ENCODE measurements at places on chromosomes 2 and 18.

DNA sequence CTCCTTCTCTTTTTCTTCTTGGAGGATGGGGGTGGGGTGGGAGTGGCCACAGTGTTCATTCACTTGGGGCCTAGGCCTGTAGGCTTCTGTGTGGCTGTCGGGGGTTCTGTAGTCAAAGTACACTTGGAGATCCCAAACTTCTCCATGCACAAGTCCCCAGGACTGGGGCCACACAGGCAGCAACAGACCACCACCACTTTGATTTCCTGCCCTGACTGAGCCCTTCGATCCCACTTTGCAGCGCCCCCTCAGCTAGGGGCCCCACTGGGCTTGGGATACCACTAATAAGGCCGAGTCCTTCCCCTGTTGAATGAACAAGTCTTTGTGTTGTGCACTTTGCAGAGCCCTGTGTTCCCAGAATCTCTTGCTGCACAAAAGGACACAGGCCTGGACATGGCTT lies 5.5 kb upstream of the TEX51 start:
- DNase-seq: no peak

- DNase-seq: no peak
These were observed 10.4 kb downstream of the NR4A2 start for GRCh38 chr2:156322051-156322685.

DNA sequence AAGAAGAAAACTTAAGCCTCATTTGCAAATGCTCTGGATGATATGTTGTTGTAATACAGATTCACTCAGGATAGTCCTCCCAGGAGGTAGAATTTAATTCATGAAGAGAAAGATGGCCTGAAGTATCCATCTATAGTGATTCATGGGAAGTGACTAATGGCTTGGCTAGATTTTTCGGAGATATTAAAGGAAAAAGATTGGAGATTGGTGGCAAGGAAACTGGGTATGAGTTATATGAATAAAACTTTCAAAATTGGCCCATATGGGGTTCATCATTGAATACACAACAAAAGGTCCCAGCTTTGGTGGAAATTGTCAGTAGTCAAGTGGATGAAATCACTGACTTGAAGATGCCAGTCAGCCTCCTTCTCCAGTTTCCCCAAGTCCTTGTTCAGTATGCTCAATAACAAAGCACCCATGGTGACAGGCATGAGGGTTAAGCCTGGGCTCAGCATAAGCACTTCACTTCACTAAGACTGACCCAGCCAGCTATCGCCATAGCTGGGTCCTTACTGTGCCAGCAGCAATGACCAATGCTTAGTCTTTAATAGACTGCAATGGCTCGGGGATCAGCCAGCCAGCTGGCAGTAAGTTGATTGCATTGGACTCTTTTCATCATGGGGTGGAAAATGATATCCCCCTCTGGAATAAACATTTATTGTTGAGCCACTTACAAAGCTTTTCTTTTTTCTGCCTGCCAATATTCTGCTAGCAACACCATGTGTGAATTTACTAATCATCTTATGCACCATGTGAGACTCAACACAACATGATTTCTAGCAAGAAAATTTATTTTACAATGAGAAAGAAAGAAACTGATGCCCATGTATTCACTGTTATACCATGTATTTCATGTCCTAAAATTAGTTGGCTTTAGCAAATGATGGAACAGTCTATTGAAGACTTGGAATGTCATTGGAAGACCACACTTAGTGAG lies 176.6 kb upstream of the TACR1 start:
- DNase-seq: no peak

- DNase-seq: no peak
These were observed 362.9 kb downstream of the ZEB2 start for GRCh38 chr2:144156736-144157640.

DNA sequence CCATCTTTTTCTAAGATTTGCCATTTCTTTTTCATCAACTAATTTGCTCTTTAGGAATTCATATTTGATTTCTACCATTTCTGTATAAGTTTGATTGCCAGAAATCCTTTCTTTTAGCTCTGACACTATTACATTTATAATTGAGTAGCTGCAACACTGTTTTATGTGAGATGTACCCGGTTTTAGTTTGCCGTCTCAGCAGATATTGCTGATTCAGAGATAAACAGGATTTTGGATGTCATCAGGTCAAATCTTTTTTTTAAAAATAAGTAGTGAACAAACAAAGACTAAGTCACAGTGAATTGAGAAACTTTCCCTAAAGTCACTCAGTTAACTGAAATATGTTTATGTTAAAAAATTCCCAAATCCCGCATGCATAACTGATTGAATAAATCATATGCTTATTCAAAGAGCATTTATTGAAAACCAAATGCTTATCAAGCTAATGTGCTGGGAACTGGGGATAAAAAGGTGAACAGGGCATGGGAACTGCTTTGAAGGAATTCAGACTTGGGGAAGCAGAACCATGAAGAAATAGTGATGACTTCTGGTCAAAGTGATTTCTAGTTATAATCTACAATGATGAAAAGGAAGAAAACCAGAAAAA lies 19.5 kb upstream of the CCDC102B start:
- DNase-seq: no peak

- DNase-seq: no peak
These were observed 451.6 kb downstream of the SOX11 start for GRCh38 chr2:6143812-6144211.

- DNase-seq: no peak
These were observed 38.6 kb upstream of the ASAP2 start for GRCh38 chr2:9167718-9168657.

DNA sequence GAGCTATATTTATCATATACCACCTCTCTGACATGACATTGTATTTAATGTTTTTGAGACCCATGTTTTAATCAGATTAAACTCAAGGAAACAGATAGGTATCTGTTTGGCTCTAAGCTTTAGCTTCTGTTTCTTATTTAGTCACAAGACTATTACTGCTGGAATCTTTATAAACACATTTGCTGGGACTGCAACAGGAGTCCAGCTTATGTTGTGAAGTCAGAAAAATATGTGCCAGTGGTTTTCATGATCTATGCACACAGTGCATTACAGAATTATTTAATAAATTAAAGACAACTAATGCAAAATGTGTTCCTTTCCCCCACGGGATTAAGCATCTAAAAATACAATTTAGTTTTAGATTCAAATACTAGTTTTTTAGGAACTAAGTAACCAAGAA lies 338.9 kb downstream of the ZEB2 start:
- no peak for DNase-seq

GRCh38 chr2:188787021-188787657 lies 187.0 kb upstream of the COL3A1 start:
- no peak for DNase-seq

GRCh38 chr2:43594875-43595274 lies 963 bp downstream of the THADA start:
- DNase-seq: no peak

GRCh38 chr2:217361483-217361880 lies 501.6 kb upstream of the TNP1 start:
- no peak for DNase-seq

- DNase-seq: no peak
These were observed 133.8 kb downstream of the AGAP1 start for GRCh38 chr2:235627682-235628081.

GRCh38 chr2:170165129-170165528 lies 12.8 kb upstream of the MYO3B start:
- no peak for DNase-seq

DNA sequence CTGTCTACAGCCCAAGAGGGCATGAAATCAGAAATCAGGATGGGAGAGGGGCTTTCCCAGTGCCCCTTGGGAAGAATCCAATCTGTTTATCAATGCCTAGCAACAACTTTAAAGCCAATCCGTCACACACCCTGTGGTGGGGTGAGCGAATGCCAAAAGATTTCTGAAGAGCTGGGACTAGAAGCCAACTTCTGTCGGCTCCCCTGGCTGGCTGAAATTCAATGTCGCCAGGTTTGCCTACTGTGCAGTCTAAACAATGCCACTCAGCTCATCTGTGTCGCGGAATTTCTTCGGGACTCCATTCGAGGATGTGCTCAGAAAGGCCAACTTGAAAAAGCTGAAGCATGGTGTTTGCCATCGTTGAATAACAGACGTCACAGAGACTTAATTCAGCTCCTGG lies 31.5 kb upstream of the NCKAP5 start:
- DNase-seq: no peak

All from activated CD8-positive, alpha-beta memory T cell treated with anti-CD3 and anti-CD28 coated beads for 24 hours (primary cell).